ENCODE measurements at places on chromosomes 16 and 17. TPM values are rescaled to one million over a fixed set of nuclear protein-coding genes. Genes with fewer than 3 reads are reported as not detected.

DNA sequence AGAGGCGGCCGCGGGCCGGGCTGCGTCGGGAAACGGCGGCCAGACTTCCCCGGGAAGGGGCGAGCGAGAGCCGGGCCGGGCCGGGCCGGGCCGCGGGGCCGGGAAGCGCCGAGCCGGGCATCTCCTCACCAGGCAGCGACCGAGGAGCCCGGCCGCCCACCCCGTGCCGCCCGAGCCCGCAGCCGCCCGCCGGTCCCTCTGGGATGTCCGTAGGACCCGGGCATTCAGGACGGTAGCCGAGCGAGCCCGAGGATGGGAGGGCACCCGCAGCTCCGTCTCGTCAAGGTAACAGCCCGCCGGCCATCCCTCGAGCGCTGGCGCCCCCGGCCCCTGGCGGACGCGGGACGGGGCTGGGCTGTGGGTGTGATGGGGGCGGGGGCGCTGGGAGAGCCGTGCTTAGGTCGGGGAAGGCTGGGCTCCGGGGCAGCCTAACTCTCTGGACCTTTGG, at the start of gene CRHR1:
Gene CRHR1, plus strand, starts transcription at position 28 of the 448 bp plus-strand sequence. Its CDS starts 225 bp downstream, at position 253.
- DNase-seq: no peak

Gene HAP1
- total RNA-seq: 0.09 TPM

GRCh38 chr17:8289103-8289397, 580 bp downstream of the RANGRF start:
- DNase-seq: no peak

Gene TPSG1
- 0.45 TPM for total RNA-seq

- DNase-seq: no peak
These were observed 8.5 kb downstream of the TXNDC11 start for GRCh38 chr16:11734025-11734652.

Gene EFCAB5
- 0.45 TPM for total RNA-seq

DNA sequence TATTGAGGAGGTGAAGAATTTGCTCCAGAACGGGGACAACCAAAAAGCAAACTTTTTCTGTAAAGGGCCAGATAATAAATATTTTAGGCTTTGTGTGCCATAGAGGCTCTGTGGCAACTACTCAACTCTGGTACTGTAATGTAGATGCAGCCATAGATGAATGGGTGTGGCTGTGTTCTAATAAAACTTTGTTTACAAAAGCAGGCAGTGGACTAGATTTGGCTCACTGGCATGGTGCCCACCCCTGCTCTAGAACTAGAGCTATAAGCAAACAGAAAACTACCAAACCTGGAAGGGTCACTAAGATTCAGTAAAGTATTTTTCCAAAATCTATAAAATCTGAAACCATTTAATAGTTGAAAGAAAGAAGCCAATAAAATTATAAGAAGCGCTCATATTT, 24.6 kb upstream of the SMURF2 start:
- no peak for DNase-seq

GRCh38 chr16:69105501-69106361, at the start of gene HAS3:
Gene HAS3, plus strand, starts transcription at chr16:69105653. Its CDS starts 3,743 bp downstream, at chr16:69109396.
- DNase-seq: no peak

DNA sequence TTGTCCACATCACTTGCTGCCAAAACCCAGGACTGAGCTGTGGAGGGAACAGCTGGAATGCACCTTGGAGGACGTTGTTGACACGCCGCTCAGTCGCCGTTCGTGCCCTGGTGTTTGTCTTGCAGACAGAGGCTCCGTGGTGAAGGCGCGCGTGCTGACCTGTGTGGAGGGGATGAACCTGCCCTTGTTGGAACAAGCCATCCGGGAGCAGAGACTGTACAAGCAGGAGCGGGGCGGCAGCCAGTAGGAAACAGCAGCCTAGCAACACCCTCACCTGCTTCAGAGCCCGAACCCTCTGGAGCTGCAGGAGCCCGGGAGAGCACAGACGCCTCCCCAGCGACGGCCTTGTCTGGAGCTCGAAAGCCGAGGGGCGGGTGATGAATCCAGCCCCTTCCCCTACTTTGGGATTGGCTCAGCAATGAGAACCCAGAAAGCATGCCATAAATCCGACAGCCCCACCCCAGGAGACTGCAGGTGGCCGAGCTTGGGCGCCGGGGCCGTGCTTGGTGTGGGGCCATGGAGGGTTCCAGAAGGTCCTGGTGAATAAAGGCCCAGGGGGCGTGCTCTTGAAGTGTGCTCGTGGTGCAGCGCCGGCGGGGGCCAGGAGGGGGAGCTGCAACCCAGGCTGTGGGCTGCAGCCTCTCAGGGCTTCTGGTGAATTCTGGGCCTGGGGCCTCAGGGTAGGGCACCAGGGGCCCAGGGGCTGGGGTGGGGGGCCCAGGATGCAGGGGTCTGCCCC, 470 bp upstream of the CDK3 start:
- no peak for DNase-seq

Gene KRT12
- total RNA-seq: not detected

GRCh38 chr16:75059411-75059810, 57.2 kb downstream of the LDHD start:
- no peak for DNase-seq

- no peak for DNase-seq
These were observed 37.7 kb upstream of the LCMT1 start for GRCh38 chr16:25073854-25074253.

GRCh38 chr17:37510056-37510455, 20.4 kb downstream of the DUSP14 start:
- no peak for DNase-seq

DNA sequence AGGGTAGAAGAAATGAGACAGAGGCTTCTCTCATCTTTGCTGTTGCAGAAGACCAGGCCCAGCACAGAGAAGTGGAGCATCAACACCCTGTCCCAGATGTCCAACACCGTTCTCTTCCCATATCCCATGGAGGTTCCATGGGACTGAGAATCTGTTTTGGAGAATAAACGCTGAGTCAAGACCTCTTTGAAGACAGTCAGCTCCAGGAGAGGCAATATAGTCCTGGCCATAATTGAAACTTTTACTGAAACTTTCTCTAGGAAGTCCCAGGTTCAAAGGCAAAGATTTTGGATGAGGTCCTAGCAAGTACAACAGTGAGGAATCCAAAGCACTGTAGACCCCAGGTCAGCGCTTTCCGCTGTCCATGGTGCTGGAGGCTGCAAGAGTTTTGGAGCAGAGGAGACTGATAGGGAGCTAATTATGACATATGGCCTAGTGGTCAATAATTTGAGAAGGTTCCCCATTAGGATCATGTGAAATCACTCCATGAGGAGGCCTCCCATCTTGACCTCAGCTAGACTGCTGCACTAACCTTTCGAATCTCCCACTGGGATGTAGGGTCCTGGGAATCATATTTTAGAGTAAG, 36.0 kb downstream of the OSBPL7 start:
- DNase-seq: peak; percentile 53
